ENCODE measurements at places on chromosomes 2 and 18.
A peak's percentile ranks its signal among the peaks of the same experiment; 100 is the strongest.

GRCh38 chr18:37222354-37222998, 343.1 kb downstream of the CELF4 start:
- peak; percentile 1 for DNase-seq

- DNase-seq, result no peak
These were observed 1218.8 kb upstream of the LRRTM1 start for GRCh38 chr2:81523344-81523743.

DNA sequence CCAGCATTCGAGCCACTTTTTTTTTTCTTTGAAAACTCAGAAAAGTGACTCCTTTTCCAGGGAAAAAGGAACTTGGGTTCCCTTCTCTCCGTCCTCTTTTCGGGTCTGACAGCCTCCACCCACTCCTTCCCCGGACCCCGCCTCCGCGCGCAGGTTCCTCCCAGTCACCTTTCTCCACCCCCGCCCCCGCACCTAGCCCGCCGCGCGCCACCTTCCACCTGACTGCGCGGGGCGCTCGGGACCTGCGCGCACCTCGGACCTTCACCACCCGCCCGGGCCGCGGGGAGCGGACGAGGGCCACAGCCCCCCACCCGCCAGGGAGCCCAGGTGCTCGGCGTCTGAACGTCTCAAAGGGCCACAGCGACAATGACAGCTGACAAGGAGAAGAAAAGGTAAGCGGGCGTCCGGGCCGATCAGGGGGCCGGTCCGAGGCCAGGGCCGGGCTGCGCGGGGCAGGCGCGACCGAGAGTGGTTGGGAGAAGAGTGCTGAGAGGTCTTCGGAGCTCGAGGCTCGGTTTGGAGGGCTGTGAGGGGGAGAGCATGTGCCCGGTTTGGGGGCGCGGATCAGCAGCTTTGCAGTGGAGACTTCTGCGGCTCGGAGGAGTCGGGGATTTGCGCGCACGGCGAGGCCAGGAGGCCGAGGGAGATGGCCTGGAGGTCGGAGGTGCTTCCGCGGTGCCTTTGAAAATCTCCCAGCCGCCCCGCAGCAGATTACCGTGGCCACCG, 502 bp downstream of the EPAS1 start:
- peak; percentile 26 for DNase-seq

- DNase-seq, result no peak
These were observed 3.3 kb downstream of the MTCL1 start for GRCh38 chr18:8708670-8709069.

DNA sequence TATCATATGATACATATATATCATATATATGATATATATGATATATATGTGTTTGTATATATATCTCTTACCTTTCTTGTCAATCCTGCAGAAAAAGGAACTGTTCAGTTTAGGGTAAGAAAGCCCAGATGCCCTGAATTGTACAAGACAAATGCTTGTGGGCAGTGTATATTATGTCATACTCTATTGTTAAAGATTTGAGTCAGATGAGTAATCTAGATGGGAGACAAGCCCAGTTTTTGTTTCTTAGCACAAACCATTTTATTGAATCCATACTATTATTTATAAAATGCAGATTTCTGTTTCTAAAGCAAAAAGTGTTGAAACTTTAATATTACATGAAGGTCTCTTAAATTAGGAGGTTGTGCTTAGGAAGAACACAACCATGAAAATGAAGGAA, 90.6 kb downstream of the VRK2 start:
- DNase-seq, result peak; percentile 80

GRCh38 chr18:37565101-37565976, at the start of gene CELF4:
TSS of gene CELF4 (minus strand) at chr18:37565798.
- DNase-seq, result no peak

GRCh38 chr2:105460048-105460732, 61.3 kb upstream of the FHL2 start:
- DNase-seq, result peak; percentile 37

DNA sequence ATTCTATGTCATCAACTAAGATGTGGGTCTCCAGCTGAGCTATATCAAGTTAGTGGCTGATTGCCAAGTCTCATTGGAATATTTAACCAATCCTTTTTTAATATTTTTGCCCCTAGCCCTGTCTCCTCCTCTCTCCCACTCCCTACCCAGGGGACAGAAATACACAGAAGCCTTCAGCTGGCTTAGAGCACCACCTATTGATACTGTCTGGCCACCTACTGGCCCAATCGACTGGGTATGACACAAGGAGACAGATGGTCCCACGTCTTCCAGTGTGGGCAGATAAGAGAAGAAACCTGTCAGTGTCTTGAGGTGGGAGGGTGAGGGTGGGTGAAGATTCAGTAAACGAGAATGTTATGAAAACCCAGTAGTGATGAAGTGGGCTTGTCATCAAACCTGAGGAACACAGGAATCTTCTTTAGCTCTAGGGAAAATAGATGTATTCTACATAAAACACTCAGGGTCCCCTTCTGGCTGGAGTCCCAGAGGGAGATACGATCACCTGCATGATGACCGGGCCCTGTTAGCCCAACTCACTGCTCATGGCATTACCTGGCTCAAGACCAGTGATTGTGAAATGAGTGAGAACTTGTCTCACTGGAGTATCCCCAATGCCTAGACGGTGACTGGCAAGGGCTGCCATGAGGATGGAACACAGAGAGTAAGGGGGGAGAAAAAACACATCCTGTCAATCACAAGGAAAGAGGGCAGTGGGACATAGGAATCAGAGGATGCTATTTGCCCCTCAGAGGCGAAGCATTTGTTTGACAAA, 26.7 kb downstream of the POLR1A start:
- peak; percentile 58 for DNase-seq

DNA sequence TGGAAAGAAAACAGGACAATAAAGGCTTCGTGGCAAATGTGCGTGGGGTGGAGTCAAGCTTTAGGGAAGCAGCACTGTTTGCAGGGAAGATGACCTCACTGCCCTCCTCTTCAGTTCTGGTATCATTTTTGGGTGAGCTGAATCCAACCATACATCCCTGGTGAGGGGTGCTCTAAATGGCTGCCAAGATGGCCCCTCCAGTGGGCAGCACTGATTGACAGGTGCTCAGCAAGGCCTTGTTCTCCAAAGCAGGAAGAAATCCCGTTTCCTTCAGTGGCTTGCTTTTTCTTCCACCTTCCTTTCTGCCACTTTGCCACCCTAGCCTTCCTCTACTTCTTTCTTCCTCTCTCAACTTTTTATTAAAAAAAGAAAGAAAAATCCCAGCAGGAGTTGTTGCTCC, 132.8 kb upstream of the SP5 start:
- DNase-seq, result no peak

GRCh38 chr18:49701190-49701589, 112.1 kb downstream of the ACAA2 start:
- DNase-seq, result no peak

DNA sequence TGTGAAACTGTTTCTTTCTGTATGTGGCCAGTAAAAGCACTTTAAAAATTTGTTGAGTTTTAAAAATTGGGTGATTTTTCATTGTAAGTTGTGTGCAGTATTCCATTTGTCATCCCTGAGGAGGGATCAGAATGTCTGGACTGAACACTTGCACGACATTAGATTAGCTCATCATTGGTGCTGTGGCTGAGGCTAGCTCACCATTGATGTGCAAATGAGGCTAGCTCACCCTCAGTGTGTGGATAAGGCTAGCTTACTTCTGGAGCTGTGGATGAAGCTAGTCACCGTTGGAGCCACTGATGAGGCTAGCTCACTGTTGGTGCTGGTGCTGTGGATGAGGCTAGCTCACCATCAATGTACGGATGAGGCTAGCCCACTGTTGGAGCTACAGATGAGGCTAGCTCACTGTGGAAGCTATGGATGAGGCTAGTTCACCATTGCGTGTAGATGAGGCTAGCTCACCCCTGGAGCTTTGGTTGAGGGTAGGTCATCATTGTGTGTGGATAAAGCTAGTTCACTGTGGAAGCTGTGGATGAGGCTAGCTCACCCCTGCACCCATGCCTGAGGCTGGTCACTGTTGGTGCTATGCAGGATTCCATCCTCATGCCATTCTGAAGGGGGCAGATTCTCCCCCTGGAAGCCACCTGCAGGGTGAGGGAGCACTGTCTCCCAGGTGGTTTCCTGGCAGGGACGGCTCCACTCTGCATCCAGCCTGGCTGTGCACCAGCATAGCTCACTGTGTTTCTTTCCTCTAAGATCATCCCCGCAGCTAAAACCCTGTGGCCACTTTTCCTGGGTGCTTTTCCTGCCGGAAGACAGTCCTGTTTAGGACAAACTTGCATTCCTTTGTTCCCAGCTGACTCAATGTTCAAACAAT, 101.1 kb downstream of the TWIST2 start:
- no peak for DNase-seq

GRCh38 chr18:35142275-35142615, 98.6 kb upstream of the ZNF397 start:
- no peak for DNase-seq

DNA sequence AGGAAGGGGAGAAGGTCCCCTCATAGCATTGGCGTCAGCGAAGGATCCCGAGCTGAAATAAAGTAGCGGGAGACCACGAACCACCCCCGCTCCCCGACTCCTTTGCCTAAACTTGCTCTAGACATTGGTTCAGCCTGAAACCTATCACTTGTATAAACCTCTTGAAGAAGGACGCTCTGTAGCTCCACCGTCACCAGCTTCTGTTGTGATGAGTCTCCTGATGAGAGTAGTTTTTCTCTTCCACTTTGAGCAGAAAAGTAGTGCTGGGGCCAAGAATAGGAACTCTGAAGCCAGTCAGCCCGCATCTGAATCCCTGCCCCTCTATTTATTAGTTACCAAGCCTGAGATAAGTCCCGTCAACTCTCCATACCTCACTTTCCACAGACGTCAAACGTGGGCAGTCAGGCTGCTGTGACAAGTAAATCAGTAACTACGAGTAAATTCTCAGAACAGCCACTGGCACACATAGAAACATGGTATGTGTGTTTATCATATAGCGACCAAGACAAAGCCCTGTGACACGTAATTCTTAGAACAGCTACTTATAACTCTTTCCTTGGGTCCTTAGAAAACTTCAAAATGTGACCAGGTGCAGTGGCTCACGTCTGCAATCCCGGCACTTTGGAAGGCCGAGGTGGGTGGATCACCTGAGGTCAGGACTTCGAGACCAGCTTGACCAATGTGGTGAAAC, 61.7 kb downstream of the CD226 start:
- no peak for DNase-seq

DNA sequence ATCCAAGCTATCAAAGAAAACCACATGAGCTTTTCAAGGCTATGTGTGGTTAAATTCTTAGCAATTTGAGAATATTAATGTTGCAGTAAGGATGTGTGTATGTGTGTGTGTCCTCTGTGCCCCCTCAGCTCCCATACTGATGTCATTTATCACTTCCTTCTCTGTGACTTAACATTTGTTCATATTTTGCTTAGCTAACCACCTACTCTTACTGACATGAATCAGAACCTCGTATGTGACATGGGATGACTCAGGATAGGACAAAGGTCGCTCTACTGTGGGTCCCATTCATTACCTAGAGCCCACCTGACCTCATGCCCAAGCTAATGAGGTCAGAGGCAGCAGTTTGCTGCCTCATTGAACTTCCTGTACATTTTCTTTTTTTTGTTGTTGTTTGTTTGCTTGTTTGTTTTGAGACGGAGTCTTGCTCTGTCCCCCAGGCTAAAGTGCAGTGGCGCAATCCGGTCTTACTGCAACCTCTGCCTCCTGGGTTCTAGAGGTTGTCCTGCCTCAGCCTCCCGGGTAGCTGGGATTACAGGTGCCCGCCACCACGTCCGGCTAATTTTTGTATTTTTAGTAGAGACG, 36.3 kb downstream of the MOGAT1 start:
- DNase-seq, result peak; percentile 68

- DNase-seq, result no peak
These were observed 9.7 kb downstream of the MYO7B start for GRCh38 chr2:127545189-127545588.

GRCh38 chr18:7896805-7897518, 329.8 kb downstream of the PTPRM start:
- peak; percentile 52 for DNase-seq

GRCh38 chr2:83584672-83585071, 874.4 kb downstream of the SUCLG1 start:
- peak; percentile 81 for DNase-seq

DNA sequence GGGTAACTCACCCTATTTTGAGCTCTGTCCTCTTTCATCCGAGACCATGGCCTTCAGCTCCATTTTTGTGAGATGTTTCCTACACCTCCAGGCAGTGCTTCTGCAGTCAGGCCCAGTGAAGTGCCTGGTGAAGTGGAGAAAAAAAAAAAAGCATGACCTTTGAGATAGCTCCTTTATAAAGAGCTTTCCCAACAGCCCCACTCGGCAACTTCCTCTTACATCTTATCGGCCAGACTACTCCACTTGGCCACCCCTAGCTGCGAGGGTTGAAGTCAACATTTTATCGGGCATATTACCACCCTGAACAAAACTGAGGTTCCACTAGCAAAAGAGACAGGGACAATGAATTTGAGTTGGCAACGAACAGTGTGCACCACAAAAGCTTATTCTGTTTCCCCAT, 124.8 kb upstream of the RNF152 start:
- no peak for DNase-seq

DNA sequence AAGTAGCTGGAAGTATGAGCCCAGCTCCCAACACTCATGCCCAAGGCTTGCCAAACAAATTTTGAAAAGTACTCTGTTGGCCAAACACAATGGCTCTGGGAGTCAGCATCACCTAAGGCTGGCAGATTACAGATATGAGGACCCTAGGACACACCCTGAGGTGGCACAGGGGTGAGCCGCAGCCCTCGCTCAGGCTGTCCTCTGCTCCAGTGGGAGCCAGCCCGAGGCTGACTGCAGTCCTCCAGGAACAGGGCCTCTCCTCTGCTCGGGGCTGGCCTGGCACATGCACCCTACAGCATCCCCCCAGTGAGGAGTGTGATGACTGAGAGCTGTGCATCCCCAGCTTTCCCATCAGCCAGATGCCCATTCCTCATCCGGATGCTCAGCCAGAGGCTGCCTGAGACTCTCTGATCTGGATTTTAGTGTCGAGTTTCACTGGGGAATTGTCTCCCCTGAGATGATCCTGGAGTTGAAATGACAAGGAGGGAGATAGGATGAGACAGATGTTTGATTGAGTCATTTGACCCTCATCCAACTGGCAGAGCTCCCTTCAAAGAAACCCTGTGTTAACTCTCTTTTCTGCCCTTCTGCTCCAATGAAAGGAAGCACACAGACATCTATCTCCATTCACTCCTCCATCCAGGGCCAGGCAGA, 269.3 kb upstream of the NCKAP5 start:
- peak; percentile 33 for DNase-seq

DNA sequence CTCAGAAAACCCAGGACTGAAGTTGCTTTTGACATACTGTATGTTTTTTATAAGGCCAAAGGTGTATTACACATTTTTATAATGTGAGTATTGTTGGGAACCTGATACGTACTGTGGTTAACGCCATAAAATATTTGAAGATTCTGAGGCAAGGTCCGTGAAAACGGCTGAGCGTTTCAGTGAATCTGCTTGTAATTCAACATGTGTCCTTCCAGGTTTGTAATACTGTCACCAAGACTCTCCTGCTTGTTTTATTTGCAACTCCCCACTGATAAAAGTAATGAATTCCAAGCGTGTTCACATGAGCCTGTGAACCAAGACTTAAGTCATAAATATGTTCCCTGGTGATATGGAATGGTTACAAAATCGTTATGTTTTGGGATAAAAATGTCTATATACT, 23.9 kb upstream of the FRZB start:
- no peak for DNase-seq

- DNase-seq, result no peak
These were observed 106.6 kb upstream of the MYCN start for GRCh38 chr2:15833731-15834130.

GRCh38 chr2:72745679-72746368, 80.0 kb downstream of the EXOC6B start:
- DNase-seq, result peak; percentile 73

GRCh38 chr2:216601632-216602409, 31.4 kb upstream of the IGFBP2 start:
- no peak for DNase-seq

GRCh38 chr2:144517866-144518747, 1.8 kb downstream of the ZEB2 start:
- peak; percentile 43 for DNase-seq
